ENCODE measurements at places on chromosomes 13 and 19.

DNA sequence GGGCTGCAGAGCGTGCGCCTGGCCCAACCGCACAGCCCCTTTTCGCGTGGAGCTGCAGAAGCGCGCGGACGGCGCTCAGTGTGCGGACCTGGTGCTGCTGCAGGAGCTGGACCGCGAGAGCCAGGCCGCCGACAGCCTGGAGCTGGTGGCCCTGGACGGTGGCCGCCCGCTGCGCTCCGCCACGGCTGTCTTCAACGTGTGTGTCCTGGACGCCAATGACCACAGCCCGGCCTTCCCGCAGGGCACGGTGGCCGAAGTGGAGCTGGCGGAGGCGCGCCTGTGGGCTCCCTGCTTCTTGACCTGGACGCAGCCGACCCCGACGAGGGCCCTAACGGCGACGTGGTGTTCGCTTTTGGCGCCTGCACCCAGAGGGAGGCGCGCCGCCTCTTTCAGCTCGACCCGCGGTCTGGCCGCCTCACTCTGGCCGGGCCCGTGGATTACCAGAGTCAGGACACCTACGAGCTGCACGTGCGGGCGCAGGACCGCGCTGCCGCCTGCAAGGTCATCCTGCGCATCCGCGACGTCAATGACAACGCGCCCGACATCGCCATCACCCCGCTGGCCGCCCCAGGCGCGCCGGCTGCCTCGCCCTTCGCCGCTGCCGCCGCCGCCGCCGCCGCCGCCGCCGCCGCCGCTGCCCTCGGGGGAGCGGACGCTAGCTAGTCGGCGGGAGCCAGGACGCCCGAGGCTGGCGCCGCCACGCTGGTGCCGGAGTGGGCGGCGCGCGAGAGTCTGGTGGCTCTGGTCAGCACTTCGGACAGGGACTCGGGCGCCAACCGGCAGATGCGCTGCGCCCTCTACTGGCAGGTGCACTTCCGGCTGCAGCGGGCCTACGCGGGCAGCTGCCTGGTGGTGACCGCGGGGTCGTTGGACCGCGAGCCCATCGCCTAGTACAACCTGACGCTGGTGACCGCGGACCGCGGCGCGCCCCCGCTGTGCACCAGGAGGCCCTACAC lies 172.2 kb downstream of the OLFM4 start:
- DNase-seq = no peak

DNA sequence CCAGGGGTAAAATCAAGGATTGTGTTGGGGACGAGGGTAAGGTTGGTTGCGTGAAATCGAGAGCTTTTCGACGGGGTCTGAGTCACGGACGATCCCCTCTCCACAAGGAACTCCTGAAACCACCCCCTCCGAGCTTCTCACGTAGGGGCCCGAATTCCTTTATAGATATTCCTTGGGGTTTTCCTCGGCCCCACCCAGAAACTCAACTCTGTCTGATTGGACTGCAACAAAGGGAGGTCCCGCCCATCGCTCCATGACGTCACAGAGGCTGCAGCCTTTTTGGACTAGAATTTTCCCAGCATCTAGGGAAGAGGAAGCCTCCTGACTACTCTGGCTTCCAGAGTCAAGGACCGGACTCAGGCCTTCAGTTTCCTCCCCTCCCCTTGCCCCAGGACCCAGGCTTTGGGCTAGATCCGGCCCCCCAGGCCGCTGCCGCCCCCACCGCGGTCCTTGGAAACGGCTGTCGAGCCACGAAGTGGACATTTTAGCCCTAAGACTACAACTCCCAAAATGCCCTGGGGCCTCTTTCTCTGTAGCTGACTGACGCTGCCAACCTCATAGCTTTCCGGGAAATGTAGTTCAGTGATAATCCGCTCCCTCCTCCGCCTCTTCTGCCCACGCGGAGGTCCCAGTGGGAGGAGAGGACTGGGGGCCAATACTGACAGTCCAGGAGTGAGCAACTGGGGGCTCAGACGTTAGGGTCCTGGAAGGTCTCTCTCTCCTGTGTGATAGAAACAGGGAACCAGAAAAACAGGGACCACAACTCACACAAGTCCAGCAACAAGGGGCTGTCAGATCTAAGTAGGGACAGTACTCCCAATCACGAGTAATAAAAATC lies at the start of gene IZUMO1:
IZUMO1 (minus strand) TSS at position 172 of the 838 bp plus-strand sequence. CDS start 1,050 bp downstream, outside the sequence.
- no peak for DNase-seq

GRCh38 chr13:114200399-114200911 lies 21.4 kb downstream of the CFAP97D2 start:
- DNase-seq = no peak

- DNase-seq = no peak
These were observed 53.2 kb upstream of the EEF1AKMT1 start for GRCh38 chr13:20826843-20827560.

DNA sequence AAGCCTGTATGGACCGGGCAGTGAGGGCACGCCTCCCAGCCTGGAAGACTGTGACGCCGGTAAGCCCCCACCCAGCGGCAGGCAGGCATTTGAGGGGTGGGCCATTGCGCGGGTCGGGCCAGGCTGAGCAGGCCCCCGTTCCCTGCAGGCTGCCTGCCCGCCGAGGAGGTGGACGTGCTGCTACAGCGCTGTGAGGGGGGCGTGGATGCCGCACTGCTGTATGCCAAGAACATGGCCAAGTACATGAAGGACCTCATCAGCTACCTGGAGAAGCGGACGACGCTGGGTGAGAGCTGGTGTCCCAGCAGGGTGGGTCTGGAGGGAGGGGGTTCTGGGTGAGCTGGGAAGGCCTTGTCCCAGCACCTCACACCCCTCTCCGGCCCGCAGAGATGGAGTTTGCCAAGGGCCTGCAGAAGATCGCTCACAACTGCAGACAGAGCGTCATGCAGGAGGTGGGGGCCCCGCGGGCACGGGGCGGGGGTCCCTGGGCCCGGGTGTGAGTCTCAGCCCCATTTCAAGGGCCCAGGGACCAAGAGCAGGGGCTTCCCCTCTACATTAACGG lies 7.1 kb downstream of the ARHGAP45 start:
- DNase-seq = no peak

- DNase-seq = no peak
These were observed 1.8 kb downstream of the APOC4 start for GRCh38 chr19:44943801-44944249.

GRCh38 chr19:33745297-33745696 lies 51.4 kb upstream of the KCTD15 start:
- DNase-seq = no peak

DNA sequence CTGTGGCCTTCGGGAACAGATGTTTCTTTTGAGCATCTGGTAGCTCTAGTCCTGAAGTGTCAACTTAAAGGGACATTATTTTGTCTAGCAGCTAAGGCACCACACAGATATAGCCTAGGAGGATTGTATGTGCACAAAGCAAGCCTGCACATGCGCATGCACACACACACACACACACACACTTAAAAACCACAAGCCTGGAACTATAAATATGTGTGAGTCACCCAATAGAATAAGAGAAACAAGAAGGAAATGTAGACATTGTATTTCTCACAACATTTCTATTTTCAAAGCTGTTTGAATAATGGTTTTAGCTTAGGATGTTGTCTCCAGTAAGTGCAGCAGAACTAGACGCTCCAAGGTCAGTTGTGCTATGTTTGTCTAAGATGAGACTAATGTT lies 516.5 kb downstream of the SUCLA2 start:
- no peak for DNase-seq

DNA sequence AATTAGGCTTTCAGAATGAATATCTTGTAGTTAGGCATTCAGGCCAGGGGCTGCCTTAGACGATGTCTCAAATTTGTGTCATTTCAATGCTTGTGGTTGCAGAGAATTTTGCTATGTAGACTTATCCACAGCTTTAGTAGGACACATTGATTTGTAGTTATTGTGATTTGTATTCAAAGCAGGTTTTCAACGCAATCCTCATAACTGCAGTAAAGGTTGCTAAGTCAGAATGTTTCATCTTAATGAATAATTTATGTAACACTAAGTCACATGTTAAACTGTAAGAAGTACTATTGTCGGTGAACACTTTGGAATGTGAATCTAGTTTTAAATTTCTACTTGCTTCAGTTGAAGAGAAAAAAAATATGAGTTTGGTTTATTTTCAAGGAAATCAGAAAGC lies 1117.2 kb upstream of the SPRY2 start:
- DNase-seq = no peak

DNA sequence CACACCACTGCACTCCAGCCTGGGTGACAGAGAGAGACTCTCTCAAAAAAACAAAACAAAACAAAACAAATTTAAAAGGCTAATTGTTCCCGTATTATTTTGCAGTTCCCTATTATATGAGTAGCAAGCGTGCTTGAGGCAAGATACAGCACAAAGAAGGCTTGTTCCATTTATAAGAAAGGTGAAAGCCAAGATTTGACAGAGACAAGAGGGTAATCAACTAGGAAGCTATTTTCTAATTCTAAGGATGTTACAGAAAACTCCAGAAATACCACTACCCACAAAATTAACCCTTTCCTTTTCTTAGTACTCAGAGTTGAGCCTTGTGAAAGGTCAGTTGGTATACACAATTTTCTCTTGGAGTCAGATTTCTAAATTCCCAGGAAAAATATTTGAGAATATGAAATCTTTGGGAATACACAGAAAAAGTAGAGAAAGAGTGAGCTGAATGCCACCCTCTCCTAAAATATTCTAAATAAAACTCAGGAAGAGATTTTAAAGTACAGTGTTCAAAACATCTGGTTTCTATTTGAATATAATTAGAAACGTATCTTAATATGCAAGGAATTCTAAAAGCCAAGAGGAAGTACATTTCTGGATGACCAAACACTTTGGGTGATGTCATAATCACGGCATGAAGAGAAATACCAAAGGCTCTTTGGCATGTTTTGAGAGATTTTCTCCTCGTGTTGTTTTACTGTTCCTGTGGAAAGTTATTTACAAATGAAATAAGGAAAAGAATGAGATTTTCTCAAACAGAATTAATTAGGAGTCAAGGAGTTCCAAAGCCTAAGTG lies 63.0 kb upstream of the FLT1 start:
- no peak for DNase-seq

DNA sequence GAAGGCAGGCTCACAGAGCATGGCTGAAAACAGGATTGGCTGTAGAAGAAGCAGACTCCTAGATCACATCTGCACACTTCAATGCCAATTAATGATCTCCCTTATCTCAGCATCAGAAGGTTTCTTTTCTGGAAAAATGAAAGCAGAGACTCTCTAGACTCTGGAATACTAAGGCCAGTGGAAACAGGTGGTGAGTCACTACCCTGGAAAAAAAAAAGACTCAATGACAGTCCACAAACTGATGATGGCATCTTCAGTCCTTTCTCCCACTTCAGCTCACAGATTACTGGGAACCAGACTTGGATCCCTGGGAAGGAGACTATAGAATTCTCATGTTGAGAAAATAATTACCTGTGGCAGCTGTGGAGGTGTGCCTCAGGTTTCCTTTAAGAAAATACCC lies 47.5 kb upstream of the MBNL2 start:
- no peak for DNase-seq

DNA sequence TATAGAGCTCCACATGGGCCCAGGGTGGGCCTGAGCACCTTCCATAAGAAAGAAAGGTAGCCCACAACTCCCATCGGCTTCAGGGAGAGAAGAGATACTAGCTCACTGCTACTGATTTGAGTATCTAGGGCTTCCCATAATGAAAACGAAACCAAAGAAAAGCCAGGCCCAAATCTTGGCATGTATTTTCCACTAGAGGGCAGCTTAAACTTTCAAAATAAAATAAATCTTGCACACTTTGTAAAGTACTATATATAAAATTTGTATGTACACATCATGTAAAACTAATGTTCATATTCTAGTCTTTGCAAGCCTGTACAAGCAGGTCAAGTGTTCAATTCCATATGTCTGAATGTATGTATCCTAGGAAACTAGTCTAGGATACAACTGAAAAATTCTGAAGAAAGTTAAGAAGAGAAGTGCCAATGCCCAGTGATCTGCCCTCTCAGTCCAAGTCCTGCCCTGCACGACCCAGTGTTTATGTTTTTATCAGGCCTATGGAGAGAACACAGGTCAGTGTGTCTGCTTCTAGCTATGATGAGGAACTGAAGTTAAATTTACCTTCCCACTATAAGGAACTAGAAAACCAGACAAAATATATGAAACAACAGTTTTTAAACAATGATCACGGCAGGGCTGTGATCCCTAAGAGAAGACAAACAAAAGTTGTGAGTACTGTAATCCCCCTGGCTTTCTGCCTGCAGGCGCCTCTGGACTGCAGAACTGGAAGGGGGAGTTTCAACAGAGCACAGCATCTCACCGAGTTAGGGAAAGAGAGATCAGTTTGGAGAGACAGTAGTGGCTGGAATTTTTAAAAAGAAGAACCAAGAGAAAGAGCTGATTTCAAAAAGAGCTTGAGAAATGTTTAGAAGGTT lies 475.7 kb downstream of the UQCRFS1 start:
- DNase-seq = peak; percentile 38

GRCh38 chr19:46221981-46222610 lies 7.4 kb upstream of the IGFL1 start:
- DNase-seq = no peak

- no peak for DNase-seq
These were observed 2.4 kb downstream of the IL27RA start for GRCh38 chr19:14033946-14034345.

GRCh38 chr13:100790405-100790804 lies 115.8 kb upstream of the TMTC4 start:
- DNase-seq = no peak

GRCh38 chr13:94028650-94029049 lies 450.8 kb downstream of the DCT start:
- no peak for DNase-seq

GRCh38 chr13:51998723-51999509 lies 12.3 kb downstream of the ATP7B start:
- DNase-seq = no peak

- DNase-seq = no peak
These were observed 27.4 kb downstream of the EFNA2 start for GRCh38 chr19:1312767-1313694.

DNA sequence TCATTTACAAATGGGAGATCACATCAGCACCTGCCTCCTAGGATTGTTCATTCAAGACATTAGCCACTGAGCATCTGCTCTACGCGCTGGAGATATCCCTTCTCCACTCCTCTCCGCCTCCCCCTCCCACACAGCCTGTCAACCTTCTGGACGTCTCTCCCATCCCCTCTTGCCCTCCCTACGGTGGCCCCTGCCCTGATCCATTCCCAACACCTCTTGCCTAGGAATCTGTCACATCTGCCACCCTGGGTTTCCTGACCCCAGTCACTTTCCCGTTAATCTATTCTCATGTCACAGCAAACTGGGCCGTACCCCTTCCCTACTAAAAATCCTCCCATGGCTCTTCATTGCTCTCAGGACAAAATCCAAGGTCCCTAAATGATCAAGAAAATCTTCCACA lies 10.3 kb downstream of the DYRK1B start:
- no peak for DNase-seq
